ENCODE measurements at places on chromosomes 11 and 22. TPM values are rescaled to one million over a fixed set of nuclear protein-coding genes. Genes with fewer than 3 reads are reported as not detected.
A peak's percentile ranks its signal among the peaks of the same experiment; 100 is the strongest.

APOA1 gene
- 0.48 TPM for total RNA-seq

KRTAP5-2 gene
- total RNA-seq, result not detected

GRCh38 chr11:126344141-126345080, 11.1 kb upstream of the ST3GAL4 start:
- H3K27me3 ChIP-seq, result no peaks in the 10 kb centered on the region
- H3K4me1 ChIP-seq, result peaks cover 14% of the 10 kb centered on the region
- H3K27ac ChIP-seq, result no peak overlapping the region
- no peak overlapping the region for H3K4me3 ChIP-seq
- DNase-seq, result no peak

- H3K4me3 ChIP-seq, result peak overlapping the region; percentile 48
- H3K36me3 ChIP-seq, result no peaks in the 10 kb centered on the region
- no peak for DNase-seq
- no peaks in the 10 kb centered on the region for H3K27me3 ChIP-seq
These were observed 33.9 kb downstream of the PRDM11 start for GRCh38 chr11:45180179-45180847.

GRCh38 chr22:37484480-37485394, 1.4 kb downstream of the MFNG start:
- no peak for DNase-seq
- H3K4me3 ChIP-seq, result no peak overlapping the region
- peaks cover 4% of the 10 kb centered on the region for H3K27me3 ChIP-seq
- H3K36me3 ChIP-seq, result no peaks in the 10 kb centered on the region
- H3K4me1 ChIP-seq, result peaks cover 32% of the 10 kb centered on the region

Data from H1 (cell line).